A549 treated with RU486 at 1 μM for 4 hours (cell line): ENCODE measurements at places on chromosomes 12 and 14. TPM values are rescaled to one million over a fixed set of nuclear protein-coding genes. Genes with fewer than 3 reads are reported as not detected.

Gene GPR84
- not detected in 5 replicates for total RNA-seq

Gene PAX9
- 1.4 to 2.9 TPM (median 2.5 TPM) in 5 replicates for total RNA-seq

Gene LRTM2
- not detected in 5 replicates for total RNA-seq

Gene GLIPR1
- 24.7 to 34.6 TPM (median 29.9 TPM) in 5 replicates for total RNA-seq

Gene DLK1
- total RNA-seq, result 0.20 to 0.45 TPM (median 0.42 TPM) in 5 replicates

Gene C12orf42
- total RNA-seq, result 0.12 TPM in 1 of 5 replicates, not detected in the others

Gene SYT1
- total RNA-seq, result 3.3 to 7.2 TPM (median 7.0 TPM) in 5 replicates

Gene RIMBP2
- total RNA-seq, result 0.06 TPM in 1 of 5 replicates, not detected in the others

Gene GRIP1
- 3.0 to 7.8 TPM (median 4.3 TPM) in 5 replicates for total RNA-seq

Gene NUMB
- total RNA-seq, result 33.4 to 41.9 TPM (median 37.6 TPM) in 5 replicates

Gene PTPRR
- 0.19 to 0.45 TPM (median 0.39 TPM) in 5 replicates for total RNA-seq

Gene TOX4
- 51.2 to 70.3 TPM (median 65.6 TPM) in 5 replicates for total RNA-seq

Gene PIANP
- 0.51 to 1.1 TPM (median 0.81 TPM) in 5 replicates for total RNA-seq
